ENCODE measurements at places on chromosomes 2 and 18. TPM values are rescaled to one million over a fixed set of nuclear protein-coding genes. Genes with fewer than 3 reads are reported as not detected.

The ALPP gene
- total RNA-seq = 0.15 TPM

The FSIP2 gene
- 1.4 TPM for total RNA-seq

The KCNIP3 gene
- total RNA-seq = 1.9 TPM

The PMAIP1 gene
- 84.1 TPM for total RNA-seq

The LAPTM4A gene
- total RNA-seq = 193 TPM

The SERPINB12 gene
- total RNA-seq = not detected

The YIPF4 gene
- total RNA-seq = 24.1 TPM

The EIF4E2 gene
- total RNA-seq = 114 TPM

The NEB gene
- 2.6 TPM for total RNA-seq

The CD28 gene
- total RNA-seq = not detected

The GBX2 gene
- total RNA-seq = 0.89 TPM

The NEURL3 gene
- total RNA-seq = not detected

The GAREM2 gene
- 19.9 TPM for total RNA-seq

The ATP6V1C2 gene
- total RNA-seq = 0.74 TPM

The PROKR1 gene
- 3.9 TPM for total RNA-seq

The VWA3B gene
- not detected for total RNA-seq

The TMEM17 gene
- 0.69 TPM for total RNA-seq

The UGT1A9 gene
- not detected for total RNA-seq

The LAMA1 gene
- total RNA-seq = 48.7 TPM

The TRIM43B gene
- total RNA-seq = not detected

The DNAH6 gene
- total RNA-seq = 0.31 TPM

The TUBA3E gene
- not detected for total RNA-seq

The PECR gene
- total RNA-seq = 19.2 TPM

The MROH2A gene
- total RNA-seq = not detected

The IL36A gene
- total RNA-seq = not detected

The OTOS gene
- not detected for total RNA-seq

The RBM44 gene
- 0.43 TPM for total RNA-seq

The DSG1 gene
- not detected for total RNA-seq

The CMPK2 gene
- 0.31 TPM for total RNA-seq

The BCL2 gene
- 4.5 TPM for total RNA-seq

The GAL3ST2 gene
- total RNA-seq = not detected

The SNED1 gene
- total RNA-seq = 2.4 TPM

All from H1 (cell line).